Stromal cell of bone marrow (primary cell): ENCODE measurements at places on chromosomes 1 and 21.
A peak's percentile ranks its signal among the peaks of the same experiment; 100 is the strongest.

DNA sequence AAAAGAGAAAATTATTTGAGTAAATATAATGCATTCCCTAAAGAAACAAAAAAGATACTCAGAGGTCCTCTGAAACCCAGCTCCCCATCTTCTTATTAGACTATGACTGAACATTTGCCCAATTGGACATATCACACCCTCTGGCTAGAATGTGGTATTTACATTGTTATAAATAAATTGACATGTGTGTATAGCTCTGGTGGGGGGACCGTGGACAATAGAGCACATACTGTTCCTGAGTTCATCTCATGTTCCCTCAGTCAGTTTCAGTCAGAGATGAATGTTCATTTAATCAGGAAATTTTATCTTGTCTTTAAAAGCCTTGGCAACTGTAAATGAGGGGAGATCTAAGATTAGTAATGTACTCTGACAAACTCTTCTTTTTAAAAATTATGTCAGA is 459.3 kb upstream of the ADAMTS5 start:
- DNase-seq = no peak

GRCh38 chr21:31554511-31555022 is 104.9 kb upstream of the SOD1 start:
- DNase-seq = no peak

DNA sequence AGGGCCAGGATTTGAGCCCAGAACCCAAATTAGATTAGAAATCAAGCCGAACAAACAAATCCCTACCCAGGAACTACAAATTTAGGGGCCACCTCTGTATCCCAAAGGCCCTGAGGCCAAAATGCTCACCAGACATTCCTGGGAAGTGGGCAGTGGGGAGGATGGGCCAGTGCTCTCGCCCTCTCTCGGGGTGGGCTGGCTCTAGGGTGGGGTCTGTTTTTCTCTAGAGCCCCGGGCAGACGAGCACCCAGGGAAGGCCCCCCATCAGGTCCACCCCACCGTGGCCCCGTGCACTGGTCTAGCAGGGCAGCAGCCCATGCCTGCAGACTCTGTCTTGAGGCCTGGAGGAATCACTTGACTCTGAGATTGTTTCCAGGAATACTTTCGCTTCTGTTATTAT is 252.0 kb downstream of the RRAGC start:
- no peak for DNase-seq

DNA sequence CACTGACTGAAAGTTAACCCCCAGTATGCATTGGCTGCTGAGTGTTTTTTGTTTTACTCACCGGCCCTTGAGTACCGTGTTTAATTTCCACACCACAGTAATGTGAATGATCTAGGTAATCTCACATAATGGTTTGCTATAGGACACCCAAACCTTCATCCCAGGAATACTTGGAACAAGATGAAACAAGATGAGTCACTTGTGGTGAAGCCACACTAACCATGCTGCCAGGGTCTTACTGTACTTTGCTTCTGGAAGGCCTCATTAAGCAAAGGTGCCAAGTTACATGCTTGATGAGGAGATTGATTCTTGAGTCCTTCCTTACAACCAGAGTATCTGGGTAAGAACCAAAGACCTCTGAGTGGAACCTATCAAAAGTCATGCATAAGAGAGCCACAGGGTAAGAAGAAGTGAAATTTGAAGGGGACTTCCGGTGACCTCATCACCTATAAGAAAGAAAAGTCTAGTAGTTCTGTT is 163.3 kb downstream of the NRIP1 start:
- DNase-seq = no peak

DNA sequence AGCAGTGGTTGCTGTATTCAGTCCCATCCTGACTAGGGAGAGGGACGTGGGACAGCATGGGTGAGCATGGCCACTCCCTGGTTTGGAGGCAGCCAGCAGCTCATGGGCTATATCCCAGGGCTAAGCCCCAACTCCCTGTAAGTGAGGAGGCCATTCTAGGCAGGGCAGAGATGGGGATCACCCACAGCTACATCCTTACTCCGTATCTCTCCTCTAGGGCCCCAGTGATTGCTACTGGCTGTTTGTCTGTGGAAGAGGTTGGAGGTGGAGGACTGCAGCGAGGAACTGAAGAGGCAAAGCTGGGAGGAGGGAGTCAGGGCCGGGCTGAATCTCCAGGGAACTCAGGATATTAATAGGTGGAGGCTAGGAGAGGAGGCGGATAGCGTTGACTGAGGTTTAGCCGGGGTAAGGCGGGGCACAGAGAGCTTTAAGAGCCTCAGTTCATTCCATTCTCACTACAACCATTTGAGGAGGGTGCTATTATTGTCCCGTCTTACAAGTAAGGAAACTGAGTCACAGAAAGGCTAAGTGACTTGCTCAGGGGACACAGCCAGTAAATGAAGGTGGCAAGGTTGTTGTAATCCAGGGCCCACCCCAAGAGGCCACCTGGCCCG is 6.8 kb downstream of the OLIG2 start:
- DNase-seq = no peak

GRCh38 chr1:202045705-202046104 is 35.3 kb downstream of the ELF3 start:
- DNase-seq = no peak

DNA sequence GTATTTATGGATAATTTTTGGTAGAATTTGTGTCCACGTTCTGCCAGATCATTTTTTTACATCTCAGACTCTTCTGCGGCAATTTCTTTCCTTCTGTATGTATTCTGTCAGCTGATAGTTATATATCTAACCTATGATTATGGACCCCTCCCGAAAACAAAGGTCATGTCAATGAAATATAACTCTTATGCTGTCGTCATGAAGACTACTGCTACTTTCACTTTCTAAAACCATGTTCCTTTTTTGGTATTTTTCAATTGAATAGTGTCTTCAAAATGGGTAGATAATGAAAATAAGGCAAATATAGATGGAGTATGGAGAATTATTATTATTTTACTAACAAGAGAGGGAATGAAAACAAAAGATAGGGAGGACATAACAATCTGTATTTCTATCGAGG is 3.2 kb downstream of the ANGPTL1 start:
- peak; percentile 35 for DNase-seq

DNA sequence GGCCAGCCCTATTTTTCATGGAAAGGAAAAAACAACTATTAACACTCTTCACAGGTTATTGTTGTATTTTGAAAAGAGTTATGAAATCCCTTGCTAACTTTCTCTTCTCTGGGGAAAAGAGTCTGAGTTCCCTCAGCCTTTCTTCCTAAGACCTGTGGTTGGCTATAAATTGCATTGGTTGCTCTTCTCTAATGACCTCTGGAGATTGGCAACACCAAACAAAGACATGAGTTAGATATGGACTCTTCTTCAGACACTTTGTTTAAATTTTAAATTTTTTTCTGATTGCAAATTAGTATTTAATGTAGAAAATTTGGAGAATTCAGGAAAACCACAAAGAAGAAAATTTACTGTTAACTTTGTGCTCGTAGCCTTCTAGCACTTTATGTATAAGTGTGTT is 275.7 kb downstream of the PBX1 start:
- no peak for DNase-seq

- DNase-seq = peak; percentile 49
Observed at GRCh38 chr1:91282695-91283420, 121.8 kb downstream of the HFM1 start.
